ENCODE measurements at places on chromosomes 7 and 10. TPM values are rescaled to one million over a fixed set of nuclear protein-coding genes. Genes with fewer than 3 reads are reported as not detected.

- DNase-seq, result no peak
These were observed 490.6 kb upstream of the FOXK1 start for GRCh38 chr7:4191525-4191924.

GRCh38 chr10:16854623-16855022, 37.4 kb upstream of the RSU1 start:
- peak; percentile 47 for DNase-seq

DNA sequence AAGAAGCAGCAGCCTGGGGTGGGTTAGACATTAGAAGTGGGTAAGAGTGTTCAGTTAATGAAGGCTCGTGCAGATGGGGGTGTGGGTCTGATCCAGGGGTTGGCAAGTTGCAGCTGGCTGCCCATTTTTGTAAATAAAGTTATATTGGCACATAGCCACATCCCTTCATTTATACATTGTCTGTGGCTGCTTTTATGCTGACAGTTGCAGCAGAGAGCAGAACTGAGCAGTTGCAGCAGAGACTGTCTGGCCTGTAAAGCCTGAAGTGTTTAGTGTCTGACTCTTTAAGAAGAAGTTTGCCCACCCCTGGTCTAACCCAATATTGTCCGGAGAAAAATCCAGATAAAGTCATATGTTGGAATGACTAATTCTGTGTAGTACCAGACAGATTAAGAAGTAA, 38.1 kb downstream of the GLRX3 start:
- DNase-seq, result no peak

DNA sequence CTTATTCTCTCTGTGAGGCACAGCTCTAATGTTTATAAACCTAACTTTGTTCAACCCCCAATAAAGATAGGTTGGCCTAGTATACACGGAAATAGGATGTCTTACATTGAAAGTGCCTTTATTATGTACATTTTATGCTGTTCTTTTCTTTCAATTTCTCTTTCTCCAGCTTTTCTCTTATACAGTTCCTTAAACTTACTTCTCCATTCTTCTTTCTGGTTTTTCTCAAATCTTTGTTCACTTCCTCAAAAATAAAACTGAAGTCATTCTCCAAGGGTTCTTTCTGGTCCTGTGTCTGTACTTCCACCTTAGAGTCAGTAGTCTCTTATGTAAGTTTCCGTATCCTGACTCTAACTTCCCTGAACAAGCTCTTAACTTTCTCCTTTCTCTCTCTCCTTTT, 29.2 kb upstream of the NAMPT start:
- DNase-seq, result no peak

GRCh38 chr10:49008505-49009198, 69.0 kb upstream of the LRRC18 start:
- no peak for DNase-seq

PRLHR gene
- not detected for total RNA-seq

DNA sequence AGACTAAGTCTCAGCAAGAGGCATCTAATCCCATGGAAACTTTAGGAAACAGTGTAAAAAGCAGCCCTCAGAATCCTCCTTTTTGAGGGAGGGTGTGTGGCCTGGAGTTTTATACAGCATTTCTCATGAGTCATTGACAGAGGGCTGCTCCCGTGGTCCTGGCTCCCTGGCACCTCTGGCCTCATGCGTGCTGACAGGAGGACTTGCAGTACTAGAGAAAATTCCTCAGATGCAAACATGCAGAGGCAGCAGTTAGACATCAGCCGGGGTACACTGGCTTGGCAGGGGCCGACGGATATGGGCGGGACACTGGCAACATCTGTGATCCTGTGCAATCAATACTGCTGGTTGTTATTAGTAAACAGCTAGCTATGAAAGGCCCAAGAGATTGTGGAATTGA, 925.1 kb upstream of the CELF2 start:
- DNase-seq, result peak; percentile 28

PPA1 gene
- total RNA-seq, result 108 TPM

DNA sequence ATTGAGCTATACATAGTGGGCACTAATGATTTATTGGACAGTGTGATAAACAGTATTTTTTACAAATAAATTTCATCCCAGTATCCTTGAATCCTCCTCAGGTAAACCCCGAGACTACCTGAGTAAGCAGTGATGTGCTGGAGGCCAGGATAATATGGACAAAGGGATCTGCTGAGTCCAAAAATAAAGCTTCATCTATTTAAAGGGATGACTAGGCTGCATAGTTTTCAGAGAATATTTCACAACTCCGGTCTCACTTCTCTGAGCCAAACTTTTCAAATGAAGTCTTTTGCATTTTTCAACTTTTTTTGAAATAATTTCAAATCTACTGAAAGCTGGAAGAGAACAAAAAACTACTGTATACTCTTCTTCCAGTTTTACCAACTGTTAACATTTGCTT, 2.5 kb downstream of the ACTR3B start:
- DNase-seq, result peak; percentile 21

DNA sequence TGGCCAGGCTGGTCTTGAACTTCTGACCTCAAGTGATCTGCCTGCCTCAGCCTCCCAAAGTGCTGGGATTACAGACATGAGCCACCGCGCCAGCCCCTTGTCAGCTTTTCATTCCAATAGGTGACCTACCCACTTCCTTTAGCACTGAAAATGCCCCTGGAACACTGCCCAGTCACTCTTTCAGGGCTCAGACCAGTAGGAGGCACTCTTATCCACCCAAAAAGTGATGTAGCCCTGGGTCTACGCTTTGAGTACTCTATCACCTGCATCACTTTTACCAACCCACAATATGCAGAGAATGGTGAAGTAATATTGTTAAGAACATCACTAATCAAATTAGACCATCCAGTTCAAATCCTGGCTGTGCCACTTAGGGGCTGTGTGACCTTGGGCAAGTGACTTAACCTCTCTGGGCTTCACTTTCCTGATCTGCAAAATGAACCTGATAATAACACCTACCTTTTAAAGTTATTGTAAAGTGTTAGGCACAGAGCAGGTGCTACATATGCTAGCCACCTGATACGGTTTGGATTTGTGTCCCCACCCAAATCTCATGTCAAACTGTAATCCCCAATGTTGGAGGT, 5.2 kb downstream of the CALN1 start:
- no peak for DNase-seq

- no peak for DNase-seq
These were observed 3.5 kb downstream of the CHAT start for GRCh38 chr10:49617121-49618020.

DNA sequence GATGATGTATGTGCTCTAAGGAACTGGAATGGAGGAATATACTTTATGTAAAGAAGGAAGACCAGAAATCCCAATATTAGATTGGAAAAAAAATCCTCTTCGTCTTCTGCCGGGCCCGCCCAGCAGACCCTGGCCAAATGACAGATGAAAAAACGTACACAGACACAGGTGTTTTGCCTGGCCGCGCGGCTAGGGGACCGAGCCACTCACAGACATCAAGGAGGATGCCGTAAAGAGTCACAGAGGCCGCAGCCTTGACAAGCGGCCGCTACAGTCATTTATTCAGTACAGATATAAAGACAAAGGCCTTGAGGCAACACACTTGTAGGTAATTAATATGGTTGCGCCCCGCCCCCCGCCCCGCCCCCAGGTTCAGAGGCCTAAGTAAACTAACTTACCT, 594.1 kb downstream of the GRM8 start:
- no peak for DNase-seq

GRCh38 chr7:103715376-103716120, 269.5 kb upstream of the SLC26A5 start:
- DNase-seq, result peak; percentile 23

All from astrocyte (in vitro differentiated cells and primary cell).